Type B pancreatic cell (in vitro differentiated cells): ENCODE measurements at places on chromosomes 16 and 17. TPM values are rescaled to one million over a fixed set of nuclear protein-coding genes. Genes with fewer than 3 reads are reported as not detected.

Gene CD300A
- total RNA-seq = 0.43 TPM in 1 of 2 replicates, not detected in the other

Gene CES5A
- total RNA-seq = not detected in 2 replicates

DNA sequence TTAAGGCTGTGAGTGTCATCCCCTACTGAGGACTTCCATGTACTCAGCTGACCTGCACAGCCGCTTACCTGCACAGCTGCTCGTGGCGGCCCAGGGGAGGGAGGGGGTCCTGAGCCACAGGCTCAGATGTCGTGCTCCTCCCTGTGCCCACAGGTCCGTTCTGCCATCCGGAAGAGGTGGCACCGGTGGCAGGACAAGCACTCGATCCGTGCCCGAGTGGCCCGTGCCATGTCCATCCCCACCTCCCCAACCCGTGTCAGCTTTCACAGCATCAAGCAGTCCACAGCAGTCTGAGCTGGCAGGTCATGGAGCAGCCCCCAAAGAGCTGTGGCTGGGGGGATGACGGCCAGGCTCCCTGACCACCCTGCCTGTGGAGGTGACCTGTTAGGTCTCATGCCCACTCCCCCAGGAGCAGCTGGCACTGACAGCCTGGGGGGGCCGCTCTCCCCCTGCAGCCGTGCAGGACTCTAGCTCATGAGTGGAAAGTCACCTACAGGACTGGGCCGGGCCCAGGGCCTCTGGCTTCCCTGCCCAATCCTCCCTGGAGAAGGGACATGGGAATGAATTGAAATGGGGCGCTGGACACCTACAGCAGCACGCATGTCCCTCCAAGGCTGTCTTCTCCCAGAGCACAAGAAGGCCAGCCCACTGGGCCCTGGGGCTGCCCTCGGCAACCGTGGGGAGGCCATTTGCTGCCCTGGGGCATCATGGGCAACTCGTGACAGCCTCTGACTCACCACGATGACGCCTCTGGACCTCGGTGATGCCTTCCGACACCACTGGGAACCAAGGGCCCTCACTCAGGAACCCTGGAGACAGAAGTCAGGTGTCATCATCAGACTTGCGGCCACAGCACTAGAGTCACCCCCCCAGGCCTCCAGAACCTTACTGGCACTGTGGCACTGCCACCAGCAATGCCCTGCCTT lies 9.9 kb upstream of the SPPL2C start:
- H3K4me3 ChIP-seq = no peak overlapping the region
- H3K27me3 ChIP-seq = peaks cover 24% of the 10 kb centered on the region
- H3K36me3 ChIP-seq = no peaks in the 10 kb centered on the region
- H3K4me1 ChIP-seq = no peaks in the 10 kb centered on the region
- DNase-seq = no peak

DNA sequence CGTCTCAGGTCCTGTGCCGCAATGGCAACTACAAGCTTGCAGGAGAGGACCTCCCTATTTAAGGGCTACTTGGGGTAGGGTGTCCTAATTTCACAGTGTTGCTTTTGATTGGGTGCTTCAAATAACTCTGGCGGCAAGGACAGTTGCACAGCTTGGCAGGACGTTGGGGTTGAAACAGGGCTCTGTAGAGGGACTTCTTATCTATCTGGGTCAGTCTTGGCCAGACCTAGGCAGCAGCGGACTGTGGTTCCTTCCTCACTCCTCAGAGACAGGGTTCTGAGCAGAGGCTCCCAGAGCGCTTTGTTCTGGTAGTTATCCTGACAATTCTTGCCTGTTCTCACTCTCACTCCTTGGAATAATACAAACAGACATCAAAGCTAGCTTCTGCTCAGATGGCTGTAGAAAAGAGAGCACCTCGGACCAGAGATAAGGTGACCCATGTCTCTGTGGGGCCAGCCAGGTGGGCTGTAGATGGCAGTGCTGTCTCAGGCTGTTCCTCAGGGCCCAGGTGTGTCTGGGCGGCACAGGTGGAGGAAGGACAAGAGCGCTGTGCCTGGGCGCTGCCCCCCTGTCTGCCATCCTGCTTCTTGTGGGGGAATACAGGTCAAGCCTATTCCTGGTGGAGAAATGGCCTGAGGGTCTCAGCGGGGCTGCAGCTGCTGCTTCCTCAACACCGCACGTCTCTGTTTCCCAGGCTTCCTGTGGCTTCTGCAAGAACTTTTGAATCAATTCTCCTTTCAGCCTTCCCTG lies 61.0 kb downstream of the PLD6 start:
- no peak overlapping the region for H3K4me3 ChIP-seq
- H3K27ac ChIP-seq = no peak overlapping the region
- no peaks in the 10 kb centered on the region for H3K27me3 ChIP-seq
- peaks cover 7% of the 10 kb centered on the region for H3K4me1 ChIP-seq

GRCh38 chr16:84884596-84885341 lies 65.0 kb downstream of the CRISPLD2 start:
- DNase-seq = no peak
- peak overlapping the region; percentile 66 for H3K27ac ChIP-seq
- H3K4me3 ChIP-seq = peak overlapping the region; percentile 29
- peaks cover 31% of the 10 kb centered on the region for H3K36me3 ChIP-seq

GRCh38 chr16:20774703-20775362 lies 11.0 kb downstream of the ACSM3 start:
- no peaks in the 10 kb centered on the region for H3K36me3 ChIP-seq
- H3K27ac ChIP-seq = no peak overlapping the region

- peak overlapping the region; percentile 99 for H3K4me3 ChIP-seq
- H3K27me3 ChIP-seq = peaks cover 14% of the 10 kb centered on the region
- peak overlapping the region; percentile 99 for H3K27ac ChIP-seq
- H3K36me3 ChIP-seq = peaks cover 30% of the 10 kb centered on the region
- peaks cover 29% of the 10 kb centered on the region for H3K4me1 ChIP-seq
Measured at GRCh38 chr16:9092978-9093344, 1.5 kb downstream of the HAPSTR1 start.

GRCh38 chr17:40101367-40102210 lies 1.2 kb upstream of the NR1D1 start:
- peaks cover 47% of the 10 kb centered on the region for H3K4me1 ChIP-seq
- DNase-seq = no peak
- peaks cover 3% of the 10 kb centered on the region for H3K27me3 ChIP-seq
- H3K36me3 ChIP-seq = no peaks in the 10 kb centered on the region
- H3K4me3 ChIP-seq = peak overlapping the region; percentile 93

GRCh38 chr17:39012725-39013124 lies 45.5 kb upstream of the FBXO47 start:
- DNase-seq = no peak
- no peak overlapping the region for H3K4me3 ChIP-seq
- H3K27me3 ChIP-seq = peaks cover 12% of the 10 kb centered on the region
- no peak overlapping the region for H3K27ac ChIP-seq

DNA sequence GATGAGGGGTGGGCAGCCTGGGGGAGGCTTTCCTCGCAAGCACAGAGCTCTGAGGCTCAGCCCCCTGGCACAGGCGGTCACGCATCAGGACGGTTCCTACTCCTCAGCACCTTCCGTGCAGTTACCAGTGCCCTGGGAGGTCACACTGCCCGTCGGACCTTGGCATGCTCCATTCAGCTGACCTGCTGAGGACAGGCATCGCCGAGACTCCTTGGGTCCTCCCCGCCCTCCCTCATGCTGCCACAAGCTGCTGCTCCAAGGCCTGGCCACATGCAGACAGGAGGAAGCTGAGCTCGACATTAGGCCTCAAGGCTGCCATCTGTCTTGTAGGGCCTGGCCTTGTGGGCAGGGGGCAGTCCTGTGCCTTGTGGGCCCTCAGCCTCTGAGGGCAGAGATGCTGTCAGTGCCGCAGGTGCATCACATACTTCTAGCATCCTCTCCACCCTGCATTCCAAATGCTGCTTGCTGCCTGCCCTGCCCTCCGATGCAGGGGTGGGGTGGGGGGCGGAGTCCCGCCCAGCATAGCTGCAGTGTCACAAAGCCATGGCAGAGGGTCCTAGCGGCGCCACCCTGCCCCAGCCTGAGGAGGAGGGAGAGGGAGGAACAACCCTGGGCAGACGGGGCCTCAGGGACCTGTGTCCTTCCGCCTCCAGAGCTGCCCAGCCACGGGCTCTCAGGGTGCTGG lies 9.3 kb downstream of the C16orf90 start:
- H3K27ac ChIP-seq = no peak overlapping the region
- H3K4me1 ChIP-seq = no peaks in the 10 kb centered on the region
- H3K4me3 ChIP-seq = no peak overlapping the region
- no peaks in the 10 kb centered on the region for H3K27me3 ChIP-seq
- DNase-seq = no peak

- DNase-seq = no peak
- no peaks in the 10 kb centered on the region for H3K36me3 ChIP-seq
- H3K4me1 ChIP-seq = peaks cover 4% of the 10 kb centered on the region
- no peak overlapping the region for H3K27ac ChIP-seq
- H3K27me3 ChIP-seq = no peaks in the 10 kb centered on the region
Measured at GRCh38 chr17:15782866-15783265, 50.8 kb downstream of the TBC1D26 start.

DNA sequence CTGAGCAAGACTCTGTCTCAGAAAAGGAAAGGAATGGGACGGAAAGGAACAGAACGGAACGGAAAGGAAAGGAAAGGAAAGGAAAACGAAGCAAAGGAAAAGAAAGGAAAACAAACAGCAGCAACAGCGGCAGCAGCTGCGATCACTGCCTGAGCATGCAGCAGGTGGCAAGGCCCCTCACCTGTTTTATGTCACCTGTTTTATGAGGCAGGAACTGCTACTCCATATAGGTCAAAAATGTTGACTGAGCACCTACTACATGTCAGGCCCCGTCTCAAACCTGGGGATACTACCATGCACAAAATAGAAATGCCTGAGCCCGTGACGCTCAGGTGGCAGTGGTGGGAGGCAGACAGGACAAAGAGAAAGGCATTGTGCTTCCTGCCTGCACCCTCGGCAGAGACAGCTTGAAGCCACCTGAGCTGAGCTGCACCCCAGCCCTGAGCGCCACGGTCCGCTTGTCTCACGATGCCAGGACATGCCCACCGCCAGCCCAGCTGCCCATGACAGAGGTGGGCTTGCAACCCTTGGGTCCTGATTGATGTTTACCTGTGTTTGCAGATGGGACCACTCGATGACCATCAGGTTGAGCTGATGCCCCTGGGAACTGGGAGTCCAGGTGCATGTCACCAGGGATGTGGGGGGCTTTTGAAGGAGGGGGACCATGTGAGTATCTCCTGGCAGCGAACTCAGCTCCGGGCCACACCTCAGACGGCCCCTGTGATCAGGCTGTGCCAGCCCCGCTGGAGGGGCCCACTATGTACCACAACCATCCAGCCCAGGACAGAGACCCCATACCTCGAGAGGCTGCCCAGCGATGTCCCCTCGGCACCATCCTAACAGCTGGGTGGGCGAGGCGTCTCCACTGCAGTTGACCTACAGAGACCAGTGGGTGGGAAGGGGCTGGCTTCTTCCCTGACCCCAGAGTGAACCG lies 77.4 kb downstream of the RMI2 start:
- H3K36me3 ChIP-seq = no peaks in the 10 kb centered on the region
- no peak overlapping the region for H3K27ac ChIP-seq
- H3K4me3 ChIP-seq = no peak overlapping the region
- DNase-seq = no peak
- no peaks in the 10 kb centered on the region for H3K27me3 ChIP-seq

- peaks cover 4% of the 10 kb centered on the region for H3K27me3 ChIP-seq
- no peaks in the 10 kb centered on the region for H3K36me3 ChIP-seq
- no peaks in the 10 kb centered on the region for H3K4me1 ChIP-seq
- H3K4me3 ChIP-seq = no peak overlapping the region
- no peak overlapping the region for H3K27ac ChIP-seq
Measured at GRCh38 chr16:11470676-11471415, 115.9 kb downstream of the LITAF start.

GRCh38 chr16:86157616-86158247 lies 258.8 kb downstream of the IRF8 start:
- no peak overlapping the region for H3K27ac ChIP-seq
- H3K4me1 ChIP-seq = no peaks in the 10 kb centered on the region
- no peak overlapping the region for H3K4me3 ChIP-seq
- H3K27me3 ChIP-seq = peaks cover 38% of the 10 kb centered on the region

GRCh38 chr17:61875285-61875684 lies 12.0 kb upstream of the BRIP1 start:
- H3K4me1 ChIP-seq = no peaks in the 10 kb centered on the region
- H3K4me3 ChIP-seq = no peak overlapping the region
- H3K27ac ChIP-seq = no peak overlapping the region
- H3K27me3 ChIP-seq = no peaks in the 10 kb centered on the region
- H3K36me3 ChIP-seq = peaks cover 17% of the 10 kb centered on the region

- no peaks in the 10 kb centered on the region for H3K4me1 ChIP-seq
- no peaks in the 10 kb centered on the region for H3K27me3 ChIP-seq
- no peak overlapping the region for H3K4me3 ChIP-seq
- peaks cover 33% of the 10 kb centered on the region for H3K36me3 ChIP-seq
- no peak overlapping the region for H3K27ac ChIP-seq
- no peak for DNase-seq
Measured at GRCh38 chr16:74898659-74899058, 86.3 kb downstream of the WDR59 start.

DNA sequence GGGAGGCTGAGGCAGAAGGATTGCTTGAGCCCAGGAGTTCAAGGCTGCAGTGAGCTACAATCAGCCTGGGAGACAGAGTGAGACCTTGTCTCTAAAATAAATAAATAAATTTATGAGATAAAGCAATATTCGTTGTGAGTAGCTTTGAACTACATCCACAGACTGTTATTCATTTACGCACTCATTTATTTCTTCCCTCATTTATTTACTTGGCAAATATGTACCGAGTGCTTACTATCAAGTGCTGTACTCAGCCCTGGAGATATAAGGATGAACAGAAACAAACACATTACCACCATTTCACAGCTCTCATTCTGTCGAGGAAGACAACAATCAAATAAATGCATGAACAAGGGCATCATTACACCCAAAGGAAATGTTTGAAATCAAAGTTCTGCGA lies 24.7 kb upstream of the UMOD start:
- no peak overlapping the region for H3K27ac ChIP-seq
- DNase-seq = no peak
- H3K4me1 ChIP-seq = no peaks in the 10 kb centered on the region
- H3K36me3 ChIP-seq = no peaks in the 10 kb centered on the region

GRCh38 chr16:8899709-8900317 lies 17.7 kb downstream of the LITAFD start:
- peaks cover 29% of the 10 kb centered on the region for H3K36me3 ChIP-seq
- DNase-seq = no peak
- no peaks in the 10 kb centered on the region for H3K27me3 ChIP-seq
- H3K27ac ChIP-seq = no peak overlapping the region
- H3K4me3 ChIP-seq = no peak overlapping the region

GRCh38 chr17:17913695-17914332 lies 58.4 kb downstream of the TOM1L2 start:
- H3K36me3 ChIP-seq = peaks cover 16% of the 10 kb centered on the region
- peak overlapping the region; percentile 95 for H3K27ac ChIP-seq

DNA sequence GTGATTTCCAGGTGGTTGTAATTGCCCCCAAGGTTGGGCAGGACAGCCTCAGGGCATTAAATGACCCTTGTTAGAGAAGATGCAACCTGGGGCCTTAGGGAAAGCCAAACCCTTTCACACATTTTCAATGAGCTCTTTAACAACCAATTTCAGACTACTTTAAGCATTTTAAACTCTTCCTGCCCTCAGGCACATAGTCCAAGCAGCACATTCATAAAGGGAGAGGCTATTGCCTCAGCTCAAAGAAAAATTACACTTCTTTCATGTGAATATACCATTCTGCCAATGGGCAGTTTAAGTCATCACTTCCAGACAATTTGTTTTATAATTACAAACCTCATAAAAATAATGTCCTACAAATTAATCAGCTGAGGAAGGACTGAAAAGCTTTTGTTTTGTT lies 544.5 kb downstream of the NPIPA7 start:
- H3K36me3 ChIP-seq = no peaks in the 10 kb centered on the region
- H3K4me1 ChIP-seq = peaks cover 5% of the 10 kb centered on the region
- no peak for DNase-seq
- H3K4me3 ChIP-seq = no peak overlapping the region
- peaks cover 27% of the 10 kb centered on the region for H3K27me3 ChIP-seq

GRCh38 chr17:8292639-8293395 lies 2.4 kb downstream of the SLC25A35 start:
- H3K36me3 ChIP-seq = no peaks in the 10 kb centered on the region
- no peak overlapping the region for H3K27ac ChIP-seq
- H3K4me1 ChIP-seq = peaks cover 19% of the 10 kb centered on the region
- H3K4me3 ChIP-seq = peak overlapping the region; percentile 26
- H3K27me3 ChIP-seq = no peaks in the 10 kb centered on the region
